Transverse colon (tissue), 4 donors: ENCODE measurements at places on chromosomes 16 and 17. TPM values are rescaled to one million over a fixed set of nuclear protein-coding genes. Genes with fewer than 3 reads are reported as not detected.
A peak's percentile ranks its signal among the peaks of the same experiment; 100 is the strongest.

DNA sequence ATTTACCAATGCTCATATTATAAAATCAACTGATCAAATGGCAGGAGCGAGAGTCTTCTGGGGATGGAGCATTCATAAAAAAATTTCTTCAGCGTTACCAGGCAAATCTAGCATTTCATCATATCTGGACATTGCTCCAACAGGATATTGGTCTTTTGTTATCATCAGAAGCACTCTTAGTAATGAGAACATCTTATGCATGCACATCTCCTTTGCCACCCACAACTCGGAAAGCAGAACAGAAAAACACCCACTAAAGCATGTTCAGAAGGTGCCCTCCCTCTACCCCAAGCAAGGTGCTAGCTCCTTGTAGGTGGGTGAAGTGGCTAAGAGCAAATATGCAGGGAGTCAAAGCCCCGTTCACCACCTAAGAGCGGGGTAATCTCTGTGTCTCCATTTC lies 18.9 kb downstream of the ARHGAP17 start:
- H3K27ac ChIP-seq: peak overlapping the region; percentile 18
- H3K27me3 ChIP-seq: no peaks in the 10 kb centered on the region
- no peaks in the 10 kb centered on the region for H3K36me3 ChIP-seq
- peaks cover 85% of the 10 kb centered on the region for H3K4me1 ChIP-seq
- no peak overlapping the region for H3K4me3 ChIP-seq
- DNase-seq: no peak

DNA sequence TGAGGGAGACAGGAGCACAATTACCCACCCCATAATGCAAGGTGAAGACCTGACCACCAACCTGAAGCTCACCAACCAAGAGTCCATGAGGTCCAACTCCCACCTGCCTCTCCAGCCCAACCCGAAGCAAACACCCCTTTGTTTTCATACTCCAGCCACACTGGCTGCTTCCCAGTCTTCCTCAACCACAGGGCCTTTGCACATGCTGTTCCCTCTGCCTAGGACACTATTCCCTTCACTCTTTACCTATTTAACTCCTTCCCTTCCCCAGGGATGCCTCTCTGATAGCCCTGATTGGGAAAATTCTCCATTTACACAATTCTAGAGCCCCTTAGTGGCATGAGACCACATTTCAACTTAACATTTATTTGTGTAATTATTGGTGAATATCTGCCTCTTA lies 86.0 kb downstream of the VAT1L start:
- peaks cover 9% of the 10 kb centered on the region for H3K4me1 ChIP-seq
- H3K36me3 ChIP-seq: no peaks in the 10 kb centered on the region
- no peak overlapping the region for H3K4me3 ChIP-seq
- H3K27me3 ChIP-seq: no peaks in the 10 kb centered on the region
- H3K27ac ChIP-seq: no peak overlapping the region
- no peak for DNase-seq

DNA sequence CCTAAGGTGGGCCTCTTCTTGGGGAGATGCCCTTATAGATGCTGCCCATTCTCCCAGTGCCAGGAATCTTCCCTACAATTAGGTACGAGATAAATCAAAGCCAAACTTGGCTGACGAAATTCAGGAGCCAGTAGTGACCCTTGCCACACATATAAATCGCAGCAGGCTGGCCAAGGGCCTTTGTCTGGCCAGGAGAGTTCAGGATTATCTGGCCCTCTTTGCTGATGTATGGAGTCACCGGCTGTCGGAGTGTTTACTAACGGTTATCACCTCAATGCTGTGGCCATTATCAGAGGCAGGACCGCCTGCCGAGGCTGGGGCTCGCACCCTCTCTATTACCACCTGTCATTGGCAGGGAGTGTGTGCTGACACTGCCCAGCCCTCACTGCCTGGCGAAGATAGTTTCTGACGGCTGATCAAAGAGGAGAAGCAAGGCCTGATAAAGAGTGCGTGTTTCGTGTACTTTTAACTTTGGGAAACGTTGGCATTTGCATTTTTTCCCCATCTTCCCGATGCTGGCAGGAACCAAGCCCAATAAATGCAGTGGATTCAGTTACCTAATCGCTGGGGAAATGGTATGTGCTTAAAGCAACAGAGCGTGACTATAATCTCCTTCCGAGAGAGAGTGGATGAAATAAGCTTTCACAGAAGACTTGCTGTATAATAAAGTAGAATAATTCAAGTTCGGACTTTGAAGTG lies 32.8 kb upstream of the TBX2 start:
- no peaks in the 10 kb centered on the region for H3K27me3 ChIP-seq
- H3K27ac ChIP-seq: no peak overlapping the region
- DNase-seq: no peak
- H3K4me1 ChIP-seq: no peaks in the 10 kb centered on the region
- H3K36me3 ChIP-seq: no peaks in the 10 kb centered on the region
- no peak overlapping the region for H3K4me3 ChIP-seq

- DNase-seq: no peak
- H3K4me1 ChIP-seq: no peaks in the 10 kb centered on the region
- H3K27me3 ChIP-seq: no peaks in the 10 kb centered on the region
- no peak overlapping the region for H3K27ac ChIP-seq
Observed at GRCh38 chr17:12865769-12866168, 76.5 kb downstream of the ARHGAP44 start.

DNA sequence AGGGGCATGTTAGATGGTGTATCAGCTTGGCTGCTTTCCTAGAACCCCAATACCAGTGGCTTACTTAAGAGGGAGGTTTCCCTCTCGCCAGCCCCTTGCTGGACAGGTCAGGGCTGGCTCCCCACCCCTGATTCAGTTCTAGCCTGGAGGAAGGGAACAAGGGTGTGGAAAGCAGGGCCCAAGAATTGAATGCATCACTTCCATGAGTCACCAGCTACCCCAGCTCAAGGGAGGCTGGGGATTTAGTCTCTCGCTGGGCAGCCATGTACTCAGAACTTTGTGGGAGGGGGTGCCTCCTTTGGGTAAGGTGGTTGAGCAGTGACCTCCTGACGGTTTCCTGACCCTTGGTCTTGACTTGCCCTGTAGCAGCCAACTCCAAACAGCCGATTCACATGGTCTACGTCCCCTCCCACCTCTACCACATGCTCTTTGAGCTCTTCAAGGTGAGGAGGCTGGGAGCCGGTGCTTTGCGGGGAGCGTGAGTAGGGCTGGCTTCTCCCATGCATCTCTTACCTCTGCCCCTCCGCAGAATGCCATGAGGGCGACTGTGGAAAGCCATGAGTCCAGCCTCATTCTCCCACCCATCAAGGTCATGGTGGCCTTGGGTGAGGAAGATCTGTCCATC lies 12.8 kb downstream of the PDK2 start:
- H3K27me3 ChIP-seq: no peaks in the 10 kb centered on the region
- H3K4me1 ChIP-seq: peaks cover 30% of the 10 kb centered on the region
- H3K4me3 ChIP-seq: no peak overlapping the region
- peaks cover 19% of the 10 kb centered on the region for H3K36me3 ChIP-seq
- no peak for DNase-seq

The CFAP97D1 gene
- not detected for total RNA-seq

The KRTAP4-6 gene
- not detected for total RNA-seq

- no peak for DNase-seq
- no peak overlapping the region for H3K4me3 ChIP-seq
- H3K4me1 ChIP-seq: no peaks in the 10 kb centered on the region
Observed at GRCh38 chr16:67372664-67373063, 20.6 kb downstream of the TPPP3 start.

The SHISA9 gene
- 1.6 TPM for total RNA-seq

DNA sequence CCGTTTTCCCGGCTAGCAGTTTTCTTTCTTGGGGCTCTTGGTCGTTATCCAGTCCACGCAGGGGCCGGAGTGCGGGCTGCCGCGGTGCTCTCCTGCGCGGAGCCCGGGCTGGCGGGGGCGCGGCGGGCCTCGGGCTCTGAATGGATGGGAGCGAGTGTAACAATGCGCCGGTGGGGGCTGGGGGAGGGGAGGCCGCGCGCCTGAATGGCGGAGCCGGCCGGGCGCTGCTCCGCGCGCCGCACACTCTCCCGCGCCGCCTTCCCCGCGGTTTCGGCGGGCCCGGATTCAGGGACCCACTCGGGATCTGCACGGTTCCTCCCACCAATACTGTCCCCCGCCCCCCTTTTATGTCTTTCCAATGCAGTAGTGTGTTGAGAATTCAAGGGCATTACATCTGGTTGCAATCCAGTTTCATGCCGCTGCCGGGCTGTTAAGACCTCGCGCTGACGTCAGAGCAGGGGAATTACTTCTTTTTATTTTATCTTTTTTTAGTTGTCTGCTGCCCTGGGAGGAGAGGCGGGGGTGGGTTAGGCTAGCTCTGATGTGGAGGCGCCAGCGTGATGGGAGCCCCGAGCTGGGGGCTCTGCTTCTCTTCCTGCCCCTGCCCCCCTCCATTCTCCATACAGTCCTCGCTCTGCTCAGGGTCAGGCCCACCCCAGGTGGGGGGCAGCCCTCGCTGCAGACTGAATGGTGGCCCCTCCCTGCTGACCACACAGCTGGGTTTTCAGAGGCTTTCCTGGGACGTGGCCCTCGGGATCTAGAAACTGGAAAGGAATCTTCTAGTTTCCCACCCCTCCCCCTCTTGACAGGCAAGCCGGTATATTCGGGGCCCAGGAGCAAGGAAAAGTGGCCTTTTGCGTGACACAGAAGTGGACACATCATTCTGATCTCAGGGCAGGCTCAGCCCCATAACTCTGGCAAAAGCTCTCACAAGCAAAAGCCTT lies 1.8 kb downstream of the RAI1 start:
- no peaks in the 10 kb centered on the region for H3K36me3 ChIP-seq
- peak overlapping the region; percentile 89 for H3K27ac ChIP-seq
- H3K4me3 ChIP-seq: peak overlapping the region; percentile 90
- DNase-seq: peak; percentile 75
- peaks cover 45% of the 10 kb centered on the region for H3K4me1 ChIP-seq
- no peaks in the 10 kb centered on the region for H3K27me3 ChIP-seq

The BIRC5 gene
- 5.0 TPM for total RNA-seq

- peaks cover 4% of the 10 kb centered on the region for H3K4me1 ChIP-seq
- no peaks in the 10 kb centered on the region for H3K27me3 ChIP-seq
- H3K36me3 ChIP-seq: no peaks in the 10 kb centered on the region
- H3K4me3 ChIP-seq: no peak overlapping the region
Observed at GRCh38 chr16:10885246-10885645, 8.2 kb downstream of the CIITA start.

DNA sequence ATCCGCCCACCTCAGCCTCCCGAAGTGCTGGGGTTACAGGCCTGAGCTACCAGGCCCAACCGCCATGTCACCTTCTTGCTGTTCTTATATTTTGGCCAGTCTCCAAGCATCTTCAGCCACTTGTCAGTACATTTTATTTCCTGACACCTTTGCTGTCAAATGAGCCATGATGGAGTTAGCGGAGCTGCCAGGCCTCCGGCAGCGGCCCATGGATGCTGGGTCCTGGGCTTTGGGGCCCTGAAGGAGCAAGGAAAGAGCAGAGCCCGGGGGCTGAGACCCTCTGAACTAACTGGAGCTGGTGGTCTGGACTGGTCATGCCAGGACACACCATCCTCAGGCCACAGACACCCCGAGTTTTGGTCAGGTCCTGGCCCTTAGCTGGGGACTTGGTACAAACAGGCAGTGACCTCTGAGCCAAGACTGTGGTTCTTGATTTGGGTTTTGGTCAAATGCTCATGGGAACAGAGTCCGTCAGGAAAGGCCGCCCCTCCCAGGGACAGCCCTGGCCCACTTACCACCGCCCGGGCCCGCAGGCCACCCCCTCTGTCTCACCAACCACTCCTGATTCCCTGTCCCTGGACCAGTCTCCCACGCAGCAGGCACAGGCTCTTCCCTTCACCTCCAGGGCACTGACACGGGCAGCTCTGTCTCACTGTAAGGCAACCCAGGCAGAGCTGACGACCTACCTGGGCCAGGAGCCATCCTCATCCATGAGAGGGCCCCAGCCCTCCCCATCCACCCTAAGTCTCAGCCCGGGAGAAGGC lies 42.0 kb downstream of the TNFRSF13B start:
- no peaks in the 10 kb centered on the region for H3K27me3 ChIP-seq
- H3K4me3 ChIP-seq: no peak overlapping the region
- no peaks in the 10 kb centered on the region for H3K4me1 ChIP-seq
- H3K27ac ChIP-seq: no peak overlapping the region
- DNase-seq: no peak
- H3K36me3 ChIP-seq: no peaks in the 10 kb centered on the region

DNA sequence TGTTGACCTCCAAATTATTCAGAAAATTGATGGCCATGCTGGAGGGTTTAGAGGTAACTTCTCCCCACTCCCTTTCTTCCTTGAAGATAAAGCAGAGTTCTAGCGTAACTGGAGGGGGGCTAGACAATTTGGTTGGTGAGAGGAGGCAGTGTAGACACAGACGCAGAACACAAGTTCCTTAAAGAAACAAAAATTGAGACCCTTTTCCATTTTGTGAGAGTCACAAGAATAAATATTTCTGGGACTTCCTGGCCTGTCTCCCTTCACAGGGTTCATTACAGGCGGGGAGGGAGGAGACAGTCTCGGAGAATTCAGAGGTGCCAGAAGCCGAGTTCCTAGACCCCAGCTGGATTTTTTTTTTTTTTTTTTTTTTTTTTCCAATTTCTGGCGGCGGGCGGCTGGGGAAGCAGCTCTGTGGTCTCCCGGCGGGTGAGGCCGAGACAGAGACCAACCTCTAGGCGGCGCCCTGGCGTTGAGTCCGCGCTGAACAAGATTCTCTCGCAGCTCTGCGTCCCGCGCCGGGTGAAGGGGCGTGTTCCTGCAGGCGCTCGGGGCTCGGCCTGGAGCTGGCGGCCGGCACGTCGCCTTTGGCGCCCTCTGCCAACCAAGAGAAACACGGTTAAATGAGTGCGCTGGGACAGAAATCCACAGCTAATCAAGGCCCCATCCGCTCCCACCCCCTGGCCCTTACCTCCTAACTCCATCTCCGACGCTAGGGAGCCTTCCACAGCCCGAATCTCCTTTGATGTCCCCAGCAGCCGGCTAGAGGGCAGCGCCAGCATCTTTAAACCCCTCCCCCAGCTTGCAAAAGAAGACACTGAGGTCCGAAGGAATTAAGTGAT lies 10.2 kb upstream of the HOXB9 start:
- DNase-seq: peak; percentile 89
- peaks cover 97% of the 10 kb centered on the region for H3K27me3 ChIP-seq
- H3K4me1 ChIP-seq: peaks cover 82% of the 10 kb centered on the region
- H3K27ac ChIP-seq: peak overlapping the region; percentile 90
- no peaks in the 10 kb centered on the region for H3K36me3 ChIP-seq

The RHBDL3 gene
- not detected for total RNA-seq

DNA sequence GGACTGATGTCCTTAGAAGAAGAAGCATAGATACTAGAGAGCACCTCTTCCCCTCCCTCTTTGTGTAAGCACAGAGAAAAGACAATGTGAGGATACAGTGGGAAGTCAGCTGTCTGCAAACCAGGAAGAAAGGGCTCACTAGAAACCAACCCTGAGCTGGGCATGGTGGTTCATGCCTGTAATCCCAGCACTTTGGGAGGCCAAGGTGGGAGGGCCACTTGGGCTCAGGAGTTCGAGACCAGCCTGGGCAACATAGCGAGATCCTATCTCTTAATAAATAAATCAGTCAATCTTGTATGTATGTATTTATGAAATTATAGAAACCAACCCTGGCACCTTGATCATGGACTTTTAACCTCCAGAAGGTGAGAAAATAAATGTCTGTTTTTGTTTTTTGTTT lies 118.3 kb downstream of the NPIPB5 start:
- no peak overlapping the region for H3K27ac ChIP-seq
- no peaks in the 10 kb centered on the region for H3K36me3 ChIP-seq
- DNase-seq: no peak
- H3K27me3 ChIP-seq: peaks cover 11% of the 10 kb centered on the region
- H3K4me3 ChIP-seq: no peak overlapping the region

GRCh38 chr17:57114085-57114673 lies 29.1 kb downstream of the AKAP1 start:
- no peaks in the 10 kb centered on the region for H3K27me3 ChIP-seq
- H3K4me1 ChIP-seq: peaks cover 23% of the 10 kb centered on the region
- no peak overlapping the region for H3K27ac ChIP-seq
- H3K36me3 ChIP-seq: peaks cover 7% of the 10 kb centered on the region
- no peak overlapping the region for H3K4me3 ChIP-seq
- peak; percentile 68 for DNase-seq

GRCh38 chr17:78075545-78075944 lies 53.0 kb downstream of the TMC6 start:
- no peaks in the 10 kb centered on the region for H3K4me1 ChIP-seq
- H3K4me3 ChIP-seq: no peak overlapping the region
- H3K27me3 ChIP-seq: no peaks in the 10 kb centered on the region
- H3K27ac ChIP-seq: no peak overlapping the region
